SK-N-DZ (cell line): ENCODE measurements at places on chromosomes 11 and 22.
A peak's percentile ranks its signal among the peaks of the same experiment; 100 is the strongest.

DNA sequence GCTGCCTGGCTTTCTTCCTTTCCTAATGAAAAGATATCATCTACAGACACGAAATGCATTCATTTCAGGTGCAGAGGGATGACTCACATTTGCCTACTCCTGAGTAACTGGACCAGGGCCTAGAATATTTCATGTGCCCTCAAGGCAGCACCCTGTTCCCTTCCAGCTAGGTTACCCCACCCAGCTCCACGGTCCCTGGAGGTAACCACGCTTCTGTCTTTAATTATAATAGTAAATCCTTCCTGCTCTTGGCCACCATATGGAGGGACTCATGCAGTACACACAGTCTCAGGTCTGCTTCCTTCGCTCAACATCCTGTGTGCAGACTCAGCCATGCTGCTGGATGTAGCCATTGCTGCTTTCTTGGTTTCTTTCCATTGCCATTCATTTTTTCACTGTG lies 22.3 kb downstream of the DHCR7 start:
- DNase-seq = no peak

- DNase-seq = no peak
These were observed 1.5 kb downstream of the TBC1D10A start for GRCh38 chr22:30325065-30325720.

- no peak for DNase-seq
These were observed 229.2 kb downstream of the ADAMTS15 start for GRCh38 chr11:130677486-130678153.

- DNase-seq = peak; percentile 40
These were observed 20.6 kb downstream of the PARVA start for GRCh38 chr11:12397931-12398334.

- DNase-seq = no peak
These were observed 55.4 kb downstream of the ST14 start for GRCh38 chr11:130214861-130215530.

DNA sequence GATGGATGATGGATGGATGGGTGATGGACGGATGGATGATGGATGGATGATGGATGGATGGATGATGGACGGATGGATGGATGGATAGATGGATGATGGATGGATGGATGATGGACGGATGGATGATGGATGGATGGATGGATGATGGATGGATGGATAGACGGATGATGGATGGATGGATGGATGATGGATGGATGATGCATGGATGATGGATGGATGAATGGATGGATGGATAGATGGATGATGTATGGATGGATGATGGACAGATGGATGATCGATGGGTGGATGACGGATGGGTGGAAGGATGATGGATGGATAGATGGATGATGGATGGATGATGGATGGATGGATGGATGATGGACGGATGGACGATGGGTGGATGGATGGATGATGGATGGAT lies 21.1 kb downstream of the KCTD17 start:
- no peak for DNase-seq

GRCh38 chr11:69493931-69494821 lies 12.7 kb downstream of the LINC01488 start:
- DNase-seq = no peak

- DNase-seq = no peak
These were observed 14.9 kb upstream of the FXYD6 start for GRCh38 chr11:117891362-117891761.
